ENCODE measurements at places on chromosomes 12 and 14.

DNA sequence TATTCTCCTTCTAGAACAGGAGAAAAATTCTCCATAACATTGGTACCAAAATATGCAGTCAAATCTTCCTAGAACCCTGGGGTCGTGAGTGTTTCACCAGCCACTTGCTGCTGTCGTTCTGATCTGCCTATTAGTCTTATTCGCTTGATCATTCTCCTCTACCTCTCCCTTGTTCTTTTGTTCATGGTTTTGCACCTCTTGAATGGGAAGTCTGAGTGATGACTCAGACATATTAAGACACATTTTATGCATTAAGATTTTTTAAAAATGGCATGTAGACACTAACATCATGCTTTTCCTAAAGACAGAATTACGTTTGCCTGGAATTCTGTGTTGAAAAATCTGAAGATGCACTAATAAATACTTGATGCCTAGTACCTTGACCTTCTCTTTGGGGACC is 159.2 kb upstream of the LRIG3 start:
- DNase-seq, result no peak

GRCh38 chr12:25317553-25317952 is 66.8 kb upstream of the KRAS start:
- DNase-seq, result no peak

GRCh38 chr12:92648242-92649031 is 54.4 kb upstream of the PLEKHG7 start:
- DNase-seq, result no peak

DNA sequence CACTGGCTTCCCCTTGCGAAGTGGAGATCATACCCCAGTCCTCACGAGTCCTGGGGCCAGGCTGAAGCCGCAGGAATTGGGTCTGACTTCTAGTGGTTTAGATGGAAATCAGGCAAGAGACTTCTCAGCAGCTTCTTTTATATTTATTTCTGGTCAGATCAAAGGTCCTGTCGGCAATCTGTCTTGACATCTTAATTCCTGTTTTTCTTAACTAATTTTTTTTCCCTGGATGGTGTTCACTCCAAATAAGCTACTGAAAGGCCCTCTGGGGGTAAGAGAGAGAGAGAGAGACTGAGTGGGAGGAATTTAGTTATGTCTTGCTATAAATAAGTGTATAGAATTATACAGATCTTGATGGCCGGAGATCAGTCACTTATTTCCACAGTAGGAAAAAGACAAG is 698.7 kb upstream of the TBX3 start:
- no peak for DNase-seq

DNA sequence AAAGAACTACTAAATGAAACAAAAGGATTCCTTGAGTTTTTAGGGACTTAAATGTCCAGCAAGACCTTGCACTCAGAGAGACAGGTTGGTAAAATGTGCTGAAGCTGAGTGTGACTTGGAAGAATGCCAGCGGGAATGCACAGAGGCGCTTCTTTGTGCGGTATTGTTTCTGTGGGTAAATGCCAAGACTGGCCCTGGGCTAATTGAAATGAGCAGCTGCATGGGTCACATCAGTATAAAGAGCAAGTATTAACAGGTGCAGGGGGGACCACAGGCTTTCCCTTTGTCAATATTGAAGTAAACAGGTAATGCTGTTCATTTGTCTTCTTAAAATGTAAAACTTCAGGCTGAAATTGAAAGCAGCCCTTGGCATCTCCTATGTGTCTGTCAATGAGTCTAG is 74.3 kb downstream of the LMO3 start:
- no peak for DNase-seq

DNA sequence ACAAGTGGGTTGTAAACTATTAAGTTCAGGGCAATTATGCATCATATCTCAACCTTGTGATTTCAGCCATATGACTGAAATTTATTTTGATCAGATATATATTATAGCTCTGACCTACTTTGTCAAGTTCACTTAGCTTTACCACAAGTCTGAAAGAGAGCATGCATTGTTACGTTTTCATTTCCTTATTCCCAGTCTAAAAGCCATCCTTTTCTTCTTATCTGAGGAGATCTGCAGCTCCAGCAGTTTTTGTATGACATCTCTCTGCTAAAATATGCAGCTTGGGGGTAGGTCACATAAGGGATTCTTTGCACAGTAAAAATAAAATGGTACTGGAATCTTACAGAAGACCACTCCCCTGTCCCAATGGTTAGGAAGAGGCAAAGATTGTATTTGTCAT is 1682.8 kb upstream of the FLRT2 start:
- no peak for DNase-seq

DNA sequence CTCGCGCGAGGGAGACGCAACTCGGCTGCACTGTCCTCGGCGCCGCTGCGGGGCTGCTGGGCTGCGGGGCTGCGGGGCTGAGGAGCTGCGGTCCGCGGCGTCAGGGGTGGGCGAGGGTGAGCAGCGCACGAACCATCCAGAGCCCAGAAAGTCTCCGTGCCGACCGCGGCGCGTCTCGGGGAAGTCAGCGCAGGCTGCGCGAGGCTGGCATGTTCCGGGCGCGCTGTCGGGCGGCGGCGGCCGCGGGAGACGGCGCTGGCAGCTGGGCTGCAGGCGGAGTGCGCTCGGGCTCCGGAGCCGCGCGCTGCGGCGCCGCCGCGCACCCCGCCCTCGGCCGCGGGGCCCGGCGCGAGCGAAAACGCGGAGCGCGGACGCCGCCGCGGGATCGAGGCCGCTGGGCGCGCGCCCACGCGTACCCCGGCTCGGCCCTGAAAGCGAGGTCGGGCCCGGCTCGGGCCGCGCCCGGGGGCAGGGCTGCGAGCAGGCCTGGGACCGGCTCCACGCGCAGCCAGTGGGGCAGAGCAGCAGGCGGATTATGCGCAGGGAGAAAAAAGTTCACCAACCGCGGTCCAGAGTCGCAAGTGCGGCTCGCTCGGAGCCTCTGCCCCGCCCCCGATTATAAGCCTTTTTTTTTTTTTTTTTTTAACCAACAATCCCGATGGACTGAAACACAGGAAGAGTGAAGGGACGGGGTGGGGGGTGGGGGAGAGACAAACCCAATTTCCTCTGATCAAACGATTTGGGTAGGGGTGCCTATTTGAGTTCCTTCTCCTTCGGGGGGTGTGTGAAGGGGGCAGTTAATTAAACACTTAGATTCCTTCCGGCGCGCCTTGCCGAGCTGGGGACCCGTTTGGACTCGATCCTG is at the start of gene PRICKLE1:
PRICKLE1 (minus strand) TSS at position 282 of the 865 bp plus-strand sequence. CDS start 117,230 bp downstream, outside the sequence.
- no peak for DNase-seq

DNA sequence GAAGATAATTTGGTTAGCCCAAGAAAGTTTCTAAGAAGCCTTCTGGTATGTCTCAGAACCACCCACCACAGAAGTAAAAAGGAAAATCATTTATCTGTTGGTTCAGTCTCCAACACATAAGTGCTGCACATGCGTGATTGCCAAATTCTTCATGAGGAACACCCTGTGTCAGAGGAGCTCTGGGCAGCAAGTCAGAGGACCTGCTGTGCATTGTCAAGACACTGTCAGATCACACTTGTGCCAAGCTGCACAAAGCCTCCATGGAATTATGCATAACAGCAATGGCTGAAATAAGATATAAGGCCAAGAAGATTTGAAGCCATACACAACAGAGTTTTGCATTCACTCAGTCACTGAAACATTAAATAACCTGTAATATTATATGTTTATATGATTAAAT is 1304.7 kb upstream of the FLRT2 start:
- no peak for DNase-seq

GRCh38 chr14:73842851-73843250 is 8.8 kb upstream of the PTGR2 start:
- no peak for DNase-seq

DNA sequence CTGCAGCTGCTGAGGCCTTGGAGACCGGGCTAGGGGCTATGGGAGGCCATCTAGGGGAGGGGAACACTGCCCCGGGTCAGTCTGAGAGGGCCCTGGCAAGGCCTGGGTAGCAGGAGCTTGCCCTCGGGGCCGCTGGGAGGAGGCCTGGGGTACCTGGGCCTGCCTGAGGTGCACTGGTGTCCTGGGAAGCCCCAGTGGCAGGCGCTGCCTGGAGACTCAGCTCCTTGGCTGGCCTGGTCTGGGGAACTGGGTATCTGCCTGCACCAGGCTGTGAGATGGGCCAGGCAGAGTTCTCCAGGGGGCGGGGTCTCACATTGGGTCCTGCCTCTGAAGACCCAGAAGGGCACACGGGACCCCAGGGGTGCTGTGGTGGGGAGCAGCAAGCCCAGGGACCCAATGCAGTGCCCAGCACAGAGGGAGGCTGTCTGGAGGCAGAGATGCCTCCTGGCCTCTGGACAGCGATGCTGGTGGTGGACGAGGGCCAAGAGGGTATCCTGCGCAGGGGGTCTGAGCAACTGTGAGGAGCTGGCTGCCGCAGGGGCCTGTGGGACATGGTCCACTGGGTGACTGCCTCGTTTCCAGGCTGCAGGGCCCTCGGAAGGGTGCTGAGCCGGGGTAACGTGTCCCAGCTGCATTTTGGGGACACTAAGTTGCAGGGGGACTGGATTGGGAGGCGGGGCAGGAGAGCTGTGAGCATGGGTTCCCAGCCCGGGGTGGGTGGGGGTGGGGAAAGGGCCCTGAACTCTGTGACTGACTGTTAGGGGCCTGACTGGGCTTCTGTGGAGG is 7.4 kb upstream of the MTA1 start:
- no peak for DNase-seq

DNA sequence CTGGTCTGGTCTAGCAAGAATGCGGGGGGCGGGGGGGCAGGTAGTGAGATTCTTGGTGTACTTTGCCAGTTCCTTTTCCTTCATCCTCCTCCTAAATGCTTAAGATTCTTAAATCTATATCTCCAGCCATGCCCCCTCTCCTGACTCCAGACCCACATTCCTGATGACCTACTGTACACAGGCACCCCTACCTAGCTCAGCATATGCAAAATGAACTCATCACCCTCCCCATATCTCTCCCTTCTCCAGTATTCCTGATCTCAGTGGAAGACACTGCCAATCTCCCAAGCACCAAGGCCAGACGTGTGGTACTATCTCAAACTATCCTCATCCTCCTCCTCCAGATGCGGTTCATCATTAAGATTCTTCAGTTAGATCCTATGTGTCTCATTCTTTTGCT is 215.8 kb downstream of the SPTSSA start:
- DNase-seq, result no peak

DNA sequence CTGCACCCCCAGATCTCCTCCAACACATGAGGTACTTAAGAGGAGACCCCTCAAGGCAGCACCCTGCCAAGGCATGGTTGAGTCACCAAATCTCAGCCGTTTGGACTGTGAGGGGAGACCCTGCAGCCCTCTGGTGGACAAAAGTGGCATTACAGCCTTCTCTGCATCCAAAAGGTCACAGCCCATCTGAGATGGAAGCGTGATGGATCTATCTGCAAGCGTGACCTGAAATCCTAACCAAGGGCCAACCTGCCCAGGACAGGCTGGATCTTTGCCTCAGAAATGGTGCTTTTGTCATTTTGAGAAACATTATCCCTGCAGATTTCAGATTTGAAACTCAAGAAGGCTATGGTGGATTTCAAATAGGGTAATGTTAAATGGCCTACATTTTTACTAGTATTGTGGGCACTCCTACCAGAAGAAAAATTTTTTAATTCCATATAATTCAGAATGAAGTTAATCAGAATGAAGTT is 23.7 kb upstream of the DHRS4 start:
- peak; percentile 78 for DNase-seq

DNA sequence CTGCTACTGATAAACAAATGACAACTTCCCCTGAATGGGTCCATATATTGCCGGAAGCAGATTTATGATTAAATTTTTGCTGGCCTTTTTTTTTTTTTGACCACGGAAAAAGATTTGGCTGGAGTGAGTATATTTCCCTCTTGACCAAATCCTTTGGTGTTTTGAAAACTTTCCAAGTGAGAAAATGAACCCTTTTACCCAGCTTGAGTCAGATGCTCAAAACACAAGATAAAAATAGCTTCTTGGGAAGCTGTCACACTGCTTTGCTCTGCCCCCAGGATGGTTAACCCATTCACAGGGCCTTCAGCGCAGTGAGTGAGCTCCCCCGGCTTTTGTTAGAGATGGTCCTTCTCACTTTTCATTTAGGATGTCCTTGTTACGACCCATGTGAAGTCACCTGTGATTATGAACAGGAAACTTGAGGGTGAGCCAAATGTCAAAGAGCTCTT is 224.3 kb downstream of the PELI2 start:
- no peak for DNase-seq

DNA sequence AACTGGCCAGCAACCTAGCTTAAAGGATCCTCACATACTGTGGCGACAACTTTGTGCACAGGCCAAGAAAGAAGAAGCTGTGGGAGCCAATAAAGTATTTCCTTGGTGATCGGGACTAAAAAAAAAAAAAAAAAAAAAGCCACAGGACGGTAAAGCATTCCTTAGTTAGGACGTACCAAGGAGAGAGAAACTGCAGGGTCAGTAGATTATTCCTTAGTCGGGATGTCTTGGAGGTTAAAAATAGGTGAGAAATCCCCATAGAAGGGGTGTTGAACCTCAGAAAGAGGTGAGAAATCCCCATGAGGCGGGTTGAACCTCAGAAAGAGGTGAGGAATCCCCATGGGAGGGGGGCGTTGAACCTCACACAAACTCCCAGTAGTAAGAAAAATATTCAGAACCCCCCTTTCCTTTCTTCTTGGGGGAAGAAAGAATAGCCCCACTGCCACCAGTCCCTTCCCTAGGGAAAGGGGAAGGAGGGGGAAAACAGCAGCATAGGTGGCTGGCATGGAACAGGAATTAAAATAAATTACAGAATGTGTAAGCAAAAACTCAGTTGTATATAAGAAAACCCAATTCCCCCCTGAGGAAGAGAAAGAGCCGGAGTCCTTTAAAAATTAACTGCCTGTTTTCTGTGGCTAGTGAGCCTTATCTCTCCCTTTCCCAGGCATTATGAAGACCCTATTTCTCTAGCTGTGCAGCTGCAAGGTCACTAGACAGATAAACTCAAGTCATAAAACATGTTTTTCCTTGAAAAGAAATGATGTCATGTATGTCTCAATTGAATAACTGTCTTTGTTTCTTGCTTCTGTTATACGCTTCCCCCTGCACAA is 26.8 kb downstream of the KLRK1 start:
- no peak for DNase-seq

DNA sequence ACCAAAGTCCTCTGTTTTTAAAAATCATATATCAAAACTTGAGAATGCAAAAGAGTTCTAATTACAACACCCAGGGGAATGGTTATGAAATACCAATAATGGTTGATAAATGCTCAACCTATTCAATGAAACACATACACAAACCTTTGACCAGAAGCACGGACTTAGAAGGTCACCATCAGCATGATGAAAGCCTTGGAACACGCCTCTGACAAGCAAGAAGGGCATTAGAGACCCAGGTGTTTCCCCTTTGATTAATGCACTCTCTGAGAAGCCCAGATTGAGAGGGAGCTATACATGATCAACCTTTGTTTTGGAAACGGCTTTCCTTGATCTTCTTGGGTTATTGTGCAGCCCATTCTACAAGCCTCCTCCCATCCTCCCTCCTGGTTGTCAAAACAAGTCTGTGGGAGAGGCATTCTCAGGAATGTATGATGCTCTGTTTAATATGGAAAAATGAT is 69.0 kb downstream of the ZFP36L1 start:
- no peak for DNase-seq

- DNase-seq, result no peak
Measured at GRCh38 chr12:18277196-18277595, 15.9 kb downstream of the PIK3C2G start.

- no peak for DNase-seq
Measured at GRCh38 chr14:59148334-59148900, 40.0 kb upstream of the DAAM1 start.
